ENCODE measurements at places on chromosomes 11 and 22.

DNA sequence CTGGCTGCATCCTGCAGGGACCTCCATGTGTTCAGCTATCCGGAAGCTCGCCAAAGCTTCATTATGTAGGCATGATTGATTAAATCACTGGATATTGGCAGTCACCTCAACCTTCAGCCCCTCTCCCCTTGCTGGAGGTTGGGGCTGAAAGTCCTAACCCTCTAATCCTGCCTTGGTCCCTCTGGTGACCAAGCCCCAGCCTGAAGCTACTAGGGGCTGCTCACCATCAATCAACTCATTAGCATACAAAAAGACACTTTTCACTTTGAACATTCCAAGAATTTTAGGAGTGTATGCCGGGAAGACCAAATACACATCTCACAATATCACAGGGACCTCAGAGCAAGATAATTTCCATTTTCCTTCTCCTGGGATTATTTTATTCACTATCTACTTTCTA is 38.8 kb upstream of the TPBGL start:
- H3K4me1 ChIP-seq: peaks cover 34% of the 10 kb centered on the region
- no peak overlapping the region for H3K4me3 ChIP-seq
- peaks cover 44% of the 10 kb centered on the region for H3K36me3 ChIP-seq
- H3K27me3 ChIP-seq: no peaks in the 10 kb centered on the region
- no peak overlapping the region for H3K27ac ChIP-seq

DNA sequence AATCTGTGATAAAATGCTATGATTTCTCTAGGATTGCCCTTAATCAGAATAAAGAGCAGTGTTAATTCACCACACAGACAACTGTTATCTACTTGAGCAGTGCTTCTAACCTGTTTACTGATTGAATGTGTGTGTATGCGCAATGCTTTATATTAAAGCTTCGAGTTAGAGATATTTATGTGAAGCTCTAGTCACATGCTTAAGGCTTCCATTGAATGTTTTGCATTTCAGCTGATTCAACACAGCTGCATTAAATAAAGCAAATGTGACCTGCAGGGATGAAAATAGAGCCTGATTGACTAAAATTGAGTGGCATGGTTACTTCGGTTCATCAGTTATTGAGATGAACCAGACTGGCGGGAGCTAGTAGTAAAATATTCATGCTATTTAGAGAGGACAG is 395.3 kb downstream of the JRKL start:
- H3K27me3 ChIP-seq: no peaks in the 10 kb centered on the region
- H3K36me3 ChIP-seq: no peaks in the 10 kb centered on the region
- no peaks in the 10 kb centered on the region for H3K4me1 ChIP-seq
- no peak for DNase-seq
- H3K4me3 ChIP-seq: no peak overlapping the region

DNA sequence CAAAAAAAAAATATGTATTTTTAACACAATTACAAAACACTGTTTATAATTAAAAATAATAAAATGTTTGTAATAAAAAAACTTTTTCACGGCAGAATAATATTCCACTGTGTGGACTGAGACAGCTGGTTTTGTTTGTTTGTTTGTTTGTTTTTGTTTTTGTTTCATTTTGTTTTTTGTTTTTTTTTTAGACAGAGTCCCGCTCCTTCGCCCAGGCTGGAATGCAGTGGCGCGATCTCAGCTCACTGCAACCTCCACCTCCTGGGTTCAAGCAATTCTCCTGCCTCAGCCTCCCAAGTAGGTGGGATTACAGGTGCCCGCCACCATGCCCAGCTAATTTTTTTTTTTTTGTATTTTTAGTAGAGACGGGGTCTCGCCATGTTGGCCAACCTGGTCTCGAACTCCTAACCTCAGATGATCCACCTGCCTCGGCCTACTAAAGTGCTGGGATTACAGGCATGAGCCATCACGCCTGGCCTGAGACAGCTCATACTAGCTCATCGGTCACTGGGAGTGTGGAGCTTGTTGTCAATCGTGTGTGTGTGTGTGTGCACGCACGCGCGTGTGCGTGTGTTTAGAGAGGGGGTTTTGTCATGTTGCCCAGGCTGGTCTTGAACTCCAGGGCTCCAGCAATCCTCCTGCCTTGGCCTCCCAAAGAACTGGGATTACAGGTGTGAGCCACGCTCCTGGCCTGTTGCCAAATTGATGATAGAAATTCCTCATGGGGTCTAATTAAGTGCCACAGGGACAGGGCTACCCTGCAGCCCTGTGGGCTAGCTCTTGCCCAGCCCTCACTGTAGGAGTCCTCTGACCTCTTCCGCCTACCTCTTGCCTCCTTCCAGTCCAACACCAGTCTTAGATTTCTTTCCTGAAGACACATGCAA is 7.2 kb upstream of the AIFM3 start:
- H3K4me1 ChIP-seq: peaks cover 33% of the 10 kb centered on the region
- peaks cover 11% of the 10 kb centered on the region for H3K27me3 ChIP-seq
- no peaks in the 10 kb centered on the region for H3K36me3 ChIP-seq
- no peak overlapping the region for H3K27ac ChIP-seq

DNA sequence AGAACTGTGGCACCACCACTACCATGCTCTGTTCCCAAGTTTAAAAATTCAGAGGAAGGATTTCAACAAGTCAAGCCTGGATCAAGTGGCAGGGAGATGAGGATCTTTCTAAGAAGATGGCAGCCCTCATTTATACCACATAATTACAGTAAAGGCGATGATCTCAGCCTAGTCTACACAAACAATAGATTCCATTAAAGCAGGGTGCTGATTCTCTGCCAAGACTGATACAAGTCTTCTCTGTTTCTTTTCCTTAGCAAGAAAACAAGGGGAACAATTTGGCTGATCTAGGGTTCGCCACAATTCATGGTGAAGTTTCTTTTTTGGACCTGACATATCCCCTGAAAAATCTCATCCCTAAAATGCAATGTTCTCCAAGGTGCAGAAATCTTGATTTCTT is 73.9 kb downstream of the PPFIBP2 start:
- no peak for DNase-seq
- peaks cover 3% of the 10 kb centered on the region for H3K4me1 ChIP-seq
- H3K4me3 ChIP-seq: no peak overlapping the region
- H3K36me3 ChIP-seq: peaks cover 15% of the 10 kb centered on the region

- H3K4me1 ChIP-seq: peaks cover 19% of the 10 kb centered on the region
- H3K27ac ChIP-seq: no peak overlapping the region
- no peak overlapping the region for H3K4me3 ChIP-seq
- H3K27me3 ChIP-seq: no peaks in the 10 kb centered on the region
Observed at GRCh38 chr11:15697437-15698236, 582.9 kb downstream of the INSC start.

GRCh38 chr22:31229402-31230079 is 17.4 kb downstream of the LIMK2 start:
- no peak overlapping the region for H3K4me3 ChIP-seq
- peak; percentile 77 for DNase-seq
- no peaks in the 10 kb centered on the region for H3K27me3 ChIP-seq
- H3K27ac ChIP-seq: peak overlapping the region; percentile 67
- H3K36me3 ChIP-seq: peaks cover 17% of the 10 kb centered on the region

DNA sequence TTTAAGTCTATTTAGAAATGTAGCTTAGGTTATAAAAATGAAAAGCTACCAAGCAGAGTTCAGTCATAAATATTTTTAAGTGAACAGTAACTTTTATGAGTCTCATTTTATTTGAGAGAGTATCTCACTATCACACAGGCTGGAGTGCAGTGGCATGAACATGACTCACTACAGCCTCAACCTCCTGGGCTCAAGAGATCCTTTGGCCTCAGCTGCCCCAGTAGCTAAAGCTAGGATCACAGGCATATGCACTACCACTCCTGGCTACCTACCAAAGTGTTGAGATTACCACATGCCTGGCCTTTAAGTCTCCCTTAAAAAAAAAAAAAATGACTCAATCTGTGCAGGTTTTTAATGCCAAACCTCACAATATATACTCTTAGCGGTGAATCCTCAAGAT is 34.7 kb upstream of the CLNS1A start:
- peaks cover 62% of the 10 kb centered on the region for H3K36me3 ChIP-seq
- peaks cover 13% of the 10 kb centered on the region for H3K4me1 ChIP-seq
- no peak overlapping the region for H3K4me3 ChIP-seq
- peak; percentile 61 for DNase-seq

DNA sequence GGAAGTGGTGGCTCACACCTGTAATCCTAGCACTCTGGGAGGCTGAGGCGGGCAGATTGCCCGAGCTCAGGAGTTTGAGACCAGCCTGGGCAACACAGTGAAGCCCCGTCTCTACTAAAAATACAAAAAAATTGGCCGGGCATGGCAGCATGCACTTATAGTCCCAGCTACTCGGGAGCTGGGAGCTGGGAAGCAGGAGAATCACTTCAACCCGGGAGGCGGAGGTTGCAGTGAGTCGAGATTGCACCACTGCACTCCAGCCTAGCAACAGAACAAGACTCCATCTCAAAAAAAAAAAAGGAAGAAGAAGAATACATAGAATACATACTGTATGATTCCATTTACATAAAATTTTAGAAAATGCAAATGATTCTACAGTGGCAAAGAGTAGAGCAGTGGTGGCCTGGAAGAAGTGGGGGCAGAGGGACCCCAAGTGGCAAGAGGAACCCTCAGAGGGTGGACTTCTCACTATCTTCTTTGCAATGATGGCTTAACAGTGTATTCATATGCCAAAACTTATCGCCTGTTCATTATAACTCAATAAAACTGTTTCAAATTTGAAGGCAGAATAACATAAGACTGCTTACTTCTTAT is 22.0 kb downstream of the PACSIN2 start:
- peak overlapping the region; percentile 94 for H3K27ac ChIP-seq
- no peak for DNase-seq
- no peaks in the 10 kb centered on the region for H3K27me3 ChIP-seq
- H3K4me1 ChIP-seq: peaks cover 46% of the 10 kb centered on the region
- peaks cover 2% of the 10 kb centered on the region for H3K36me3 ChIP-seq

GRCh38 chr11:104333977-104334376 is 170.0 kb upstream of the PDGFD start:
- H3K4me1 ChIP-seq: no peaks in the 10 kb centered on the region
- no peak for DNase-seq
- no peak overlapping the region for H3K27ac ChIP-seq
- no peaks in the 10 kb centered on the region for H3K36me3 ChIP-seq
- no peaks in the 10 kb centered on the region for H3K27me3 ChIP-seq
